ENCODE measurements at places on chromosomes 2 and 18.

DNA sequence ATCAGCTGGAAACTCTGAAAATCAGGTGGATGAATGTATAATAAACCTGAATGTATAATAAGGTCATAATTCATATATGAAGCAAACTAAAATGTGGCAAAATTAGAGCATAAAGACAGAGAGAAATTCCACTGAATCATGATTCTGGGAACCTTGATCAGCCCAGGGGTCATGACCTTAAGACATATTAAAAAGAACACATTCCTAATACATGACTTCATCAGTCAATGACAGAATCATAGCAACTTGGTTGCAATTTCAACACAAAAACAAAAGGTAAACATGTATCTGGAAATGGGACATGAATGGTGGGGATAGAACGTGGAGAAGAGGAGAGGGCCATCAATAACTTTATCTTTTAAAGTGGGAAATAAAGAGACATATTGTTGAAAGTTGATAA lies 17.6 kb downstream of the AFF3 start:
- no peak for DNase-seq

- DNase-seq = no peak
These were observed 164.4 kb upstream of the KLHL29 start for GRCh38 chr2:23220513-23221094.

DNA sequence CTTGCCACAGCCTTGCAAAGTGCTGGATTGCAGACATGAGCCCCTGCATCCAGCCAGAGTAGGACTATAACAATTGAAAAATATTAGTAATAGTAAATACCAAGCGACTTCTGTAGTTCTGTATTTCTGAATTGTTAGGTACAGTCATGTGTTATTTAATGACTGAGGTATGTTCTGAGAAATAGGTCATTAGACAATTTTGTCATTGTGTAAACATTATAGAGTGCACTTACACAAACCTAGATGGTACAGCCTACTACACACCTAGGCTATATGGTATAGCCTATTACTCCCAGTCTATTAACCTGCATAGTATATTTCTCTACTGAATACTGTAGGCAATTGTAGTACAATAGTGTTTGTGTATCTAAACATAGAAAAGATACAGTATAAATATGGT lies 92.1 kb downstream of the GALNT1 start:
- DNase-seq = no peak

GRCh38 chr18:48719974-48720654 lies 181.3 kb downstream of the CTIF start:
- no peak for DNase-seq

GRCh38 chr2:136126421-136126926 lies 8.5 kb upstream of the CXCR4 start:
- no peak for DNase-seq

GRCh38 chr2:127874378-127875269 lies 11.1 kb downstream of the AMMECR1L start:
- peak; percentile 37 for DNase-seq

GRCh38 chr2:164560902-164561301 lies 60.4 kb downstream of the GRB14 start:
- no peak for DNase-seq

- DNase-seq = no peak
These were observed 8.3 kb downstream of the IL1R2 start for GRCh38 chr2:102000012-102000411.

- DNase-seq = no peak
These were observed 66.1 kb downstream of the TMEFF2 start for GRCh38 chr2:192128655-192129054.

- DNase-seq = peak; percentile 48
These were observed 344.4 kb upstream of the SLC39A10 start for GRCh38 chr2:195312662-195313061.

DNA sequence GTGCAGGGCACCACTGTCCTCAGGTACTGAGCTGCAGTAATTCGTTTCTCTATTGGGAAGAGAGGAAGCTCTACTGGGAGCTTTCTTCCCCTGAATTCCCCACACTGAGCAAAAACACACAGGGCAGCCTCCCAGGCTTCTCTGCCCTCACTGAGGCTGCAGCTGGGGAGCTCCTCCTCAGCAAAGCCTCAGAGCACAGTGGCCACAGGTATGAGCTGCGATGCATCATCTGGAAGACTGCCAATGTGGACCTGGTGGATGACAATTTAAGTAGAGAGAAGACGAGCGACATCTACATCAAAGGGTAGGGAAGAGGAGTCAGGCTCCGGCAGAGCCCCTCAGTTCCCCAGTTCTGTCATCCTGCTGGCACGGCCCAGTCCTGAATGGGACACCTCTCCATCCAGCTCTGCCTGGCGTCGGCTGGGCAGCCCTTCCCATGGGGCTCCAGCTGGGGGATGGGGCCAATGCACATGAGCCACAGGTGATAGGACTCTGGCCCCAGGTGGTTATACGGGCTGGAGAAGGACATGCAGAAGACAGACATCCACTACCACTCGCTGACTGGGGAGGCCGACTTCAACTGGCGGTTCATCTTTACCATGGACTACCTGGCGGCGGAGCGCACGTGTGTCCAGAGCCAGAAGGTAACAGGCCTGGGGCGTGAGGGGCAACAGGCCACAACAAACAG lies 37.6 kb downstream of the LMAN2L start:
- DNase-seq = no peak

GRCh38 chr2:227816507-227817294 lies 3.1 kb downstream of the CCL20 start:
- DNase-seq = peak; percentile 21

GRCh38 chr2:221635949-221636348 lies 63.8 kb upstream of the EPHA4 start:
- no peak for DNase-seq

DNA sequence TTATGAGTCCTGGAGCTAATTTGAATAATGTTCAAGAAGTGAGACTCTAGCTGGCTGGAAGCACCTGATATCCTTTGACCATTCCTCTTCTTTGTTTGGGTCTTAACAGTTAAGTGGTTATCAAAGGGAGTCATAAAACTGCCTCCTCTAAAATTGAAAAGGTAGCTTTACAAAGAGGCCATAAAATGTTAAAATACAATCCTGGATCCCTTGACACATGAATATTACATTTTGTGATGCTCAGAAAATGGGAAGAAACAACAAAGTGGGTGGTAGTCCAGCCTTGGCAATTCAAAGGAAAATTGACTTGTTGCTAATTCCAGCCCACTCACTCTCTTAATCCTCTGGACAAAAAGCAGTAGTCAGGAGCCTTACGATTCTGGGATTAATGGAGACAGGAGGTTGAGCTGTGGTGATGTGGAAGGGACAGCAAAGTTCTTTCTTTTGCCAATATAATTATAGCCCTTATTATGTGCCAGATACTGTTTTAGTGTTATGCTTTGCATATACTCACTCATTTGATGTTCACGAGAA lies 339.2 kb downstream of the PDE11A start:
- DNase-seq = no peak

DNA sequence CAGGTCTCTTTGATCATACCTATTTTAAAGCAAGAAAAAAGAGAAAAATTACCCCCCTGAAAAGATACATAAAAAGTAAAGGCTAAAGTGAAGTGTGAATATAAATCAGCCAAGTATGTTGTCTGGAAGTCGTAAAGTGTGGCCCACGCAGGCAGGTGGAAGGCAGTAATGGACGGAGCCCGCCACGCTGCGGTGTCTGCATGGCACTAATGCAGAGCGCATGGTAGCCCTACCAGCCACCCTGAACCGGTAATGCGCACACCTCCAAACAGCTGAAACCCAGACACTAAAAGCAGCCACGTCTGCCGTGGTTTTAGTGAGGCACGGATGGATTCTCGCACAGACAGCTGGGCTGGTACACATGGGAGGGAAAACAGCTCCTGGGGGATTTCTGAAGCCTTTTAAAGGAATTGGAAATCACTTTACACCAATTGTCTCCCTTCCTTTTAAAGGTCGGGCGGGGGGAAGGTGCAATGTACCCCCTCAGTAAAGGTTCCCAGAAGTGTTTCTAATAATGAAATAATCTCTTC lies 615.2 kb downstream of the CNTNAP5 start:
- DNase-seq = no peak

DNA sequence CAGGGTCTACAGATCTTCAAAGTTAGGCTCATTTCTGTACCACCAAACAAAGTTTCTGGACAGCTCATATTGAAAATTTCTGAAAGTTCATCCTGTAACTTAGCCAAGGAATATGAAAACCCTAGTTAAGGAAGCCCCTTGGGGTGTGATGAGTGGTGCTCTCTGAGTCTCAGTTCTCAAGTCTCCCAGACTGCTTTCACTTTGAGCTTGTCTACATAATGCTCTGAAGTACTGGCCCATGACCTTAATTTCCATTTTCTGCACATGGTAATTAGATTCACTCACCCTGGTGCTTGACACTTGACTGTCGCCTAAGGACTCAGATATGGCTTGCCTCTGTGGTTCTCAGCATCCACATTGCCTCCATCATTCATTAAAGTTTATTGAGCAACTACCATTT lies 51.7 kb upstream of the SATB2 start:
- DNase-seq = no peak

- DNase-seq = no peak
These were observed 370.4 kb downstream of the XIRP2 start for GRCh38 chr2:167258712-167259111.

GRCh38 chr2:19187323-19188020 lies 171.0 kb downstream of the OSR1 start:
- DNase-seq = no peak

- no peak for DNase-seq
These were observed 258.9 kb downstream of the DCC start for GRCh38 chr18:52598921-52599320.

DNA sequence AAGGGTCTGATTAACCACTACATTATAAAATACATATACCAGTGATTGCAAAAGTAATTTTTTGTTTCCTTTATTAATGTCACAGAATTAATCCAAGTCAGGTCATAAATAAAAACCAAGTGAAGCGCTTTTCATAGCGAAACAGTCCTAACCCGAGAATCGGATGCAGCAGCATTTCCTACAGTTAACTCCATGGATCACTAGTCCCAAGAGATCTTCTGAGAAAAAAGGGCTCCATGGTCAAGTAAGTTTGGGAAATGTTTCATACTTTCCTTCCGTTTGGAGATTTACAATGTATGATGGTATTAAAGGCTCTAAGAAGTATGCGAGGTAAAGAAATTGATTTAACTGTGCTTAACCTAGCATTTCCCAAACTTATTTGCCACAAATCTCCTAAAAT lies 85.2 kb downstream of the NOL10 start:
- no peak for DNase-seq

- no peak for DNase-seq
These were observed 7.3 kb downstream of the SCG2 start for GRCh38 chr2:223594831-223595230.

DNA sequence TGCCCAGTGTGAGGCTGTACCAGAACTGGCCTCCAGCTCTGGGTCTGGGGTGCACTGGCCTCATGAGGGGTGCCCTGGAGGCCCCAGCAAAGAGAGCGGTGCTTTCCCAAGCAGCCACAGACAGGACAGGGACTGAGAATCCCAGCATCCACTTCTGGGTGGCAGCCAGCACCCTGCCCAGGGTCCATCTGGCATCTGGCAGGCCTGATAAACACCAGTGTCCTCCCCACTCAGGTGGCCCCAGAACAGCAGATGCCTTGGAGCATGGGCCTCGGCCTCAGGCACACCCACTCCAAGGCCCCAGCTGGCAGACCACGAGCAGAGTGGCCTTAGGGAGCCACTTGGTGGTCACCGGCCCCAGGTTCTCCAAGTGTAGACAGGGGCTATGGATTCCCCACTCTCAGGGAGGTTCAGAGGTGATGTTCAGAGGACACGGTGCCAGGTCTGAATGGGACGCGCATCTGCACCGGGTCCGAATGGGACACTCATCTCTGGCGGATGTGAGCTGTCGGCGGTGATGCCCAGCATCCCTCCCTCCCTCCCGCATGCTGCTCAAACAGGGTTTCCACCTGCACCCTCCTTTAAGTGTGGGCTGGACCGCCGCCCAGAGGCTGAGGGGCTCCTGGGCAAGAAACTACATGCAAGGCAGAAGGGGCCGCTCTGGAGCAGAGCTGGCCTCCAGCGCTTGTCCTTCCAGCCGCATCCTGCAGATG lies 82.2 kb upstream of the GPC1 start:
- no peak for DNase-seq

DNA sequence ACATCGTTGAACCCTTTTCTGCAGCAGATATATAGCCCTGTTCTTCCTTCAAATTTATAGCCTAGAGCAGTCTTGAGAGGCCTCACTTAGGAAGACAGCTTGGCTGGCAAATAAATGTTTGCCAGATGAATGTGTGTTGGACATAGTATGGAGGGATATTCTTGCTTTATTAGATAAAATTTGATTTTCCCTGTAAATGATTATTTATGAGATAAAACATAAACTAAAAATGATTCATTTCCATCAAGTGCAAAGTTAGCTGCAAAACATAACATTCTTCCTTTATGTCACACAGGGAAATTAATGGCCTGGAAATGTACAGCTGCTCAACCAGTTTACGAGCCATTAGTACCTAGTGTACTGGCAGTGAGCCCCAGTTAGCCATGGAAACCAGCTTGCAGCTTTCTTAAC lies 82.5 kb downstream of the LIMS1 start:
- no peak for DNase-seq

- DNase-seq = peak; percentile 89
These were observed 88.5 kb upstream of the TACR1 start for GRCh38 chr2:75287624-75288316.

DNA sequence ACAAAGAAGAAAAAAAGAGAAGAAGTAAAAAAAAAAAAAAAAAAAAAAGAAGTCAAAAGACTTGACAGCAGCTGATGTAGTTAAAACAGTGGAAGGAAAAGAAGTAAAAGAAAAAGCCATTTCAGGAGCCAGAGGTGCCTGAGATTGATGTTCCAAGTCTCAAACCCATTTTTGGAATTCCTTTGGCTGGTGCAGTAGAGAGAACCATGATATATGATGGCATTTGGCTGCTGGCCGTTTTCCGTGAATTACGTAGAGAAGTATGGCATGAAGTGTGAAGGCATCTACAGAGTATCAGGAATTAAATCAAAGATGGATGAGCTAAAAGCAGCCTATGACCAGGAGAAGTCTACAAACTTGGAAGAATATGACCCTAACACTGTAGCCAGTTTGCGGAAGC lies 7.6 kb upstream of the CHST10 start:
- no peak for DNase-seq

GRCh38 chr2:13616059-13616458 lies 899.3 kb downstream of the TRIB2 start:
- no peak for DNase-seq

DNA sequence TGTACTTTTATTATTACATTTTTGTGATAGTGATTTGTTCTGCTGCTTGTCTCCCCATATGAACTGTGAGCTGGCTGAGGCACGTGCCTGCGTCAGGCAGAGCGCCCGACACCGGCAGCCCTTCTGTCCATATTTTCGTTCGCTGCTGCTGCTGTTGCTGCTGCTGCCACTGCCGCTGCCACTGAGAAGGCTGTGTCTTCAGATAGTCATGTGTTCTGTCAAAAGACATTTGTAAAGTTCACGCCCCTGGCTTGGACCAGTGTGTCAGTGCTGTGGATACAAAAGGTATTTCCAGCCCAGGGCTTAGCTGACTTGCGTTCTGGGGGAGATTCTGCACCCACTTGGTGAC lies 47.0 kb downstream of the TWIST2 start:
- no peak for DNase-seq

- no peak for DNase-seq
These were observed 322.1 kb upstream of the THUMPD2 start for GRCh38 chr2:40101131-40101575.

GRCh38 chr18:55353391-55353790 lies 234.6 kb downstream of the TCF4 start:
- no peak for DNase-seq

- DNase-seq = no peak
These were observed 301.6 kb downstream of the SMAD2 start for GRCh38 chr18:47628893-47629292.

GRCh38 chr2:28387082-28387960 lies 5.3 kb upstream of the FOSL2 start:
- no peak for DNase-seq

All from suppressor macrophage (primary cell).